NCI-H1436 (cell line): ENCODE measurements at places on chromosomes 7 and 10.

DNA sequence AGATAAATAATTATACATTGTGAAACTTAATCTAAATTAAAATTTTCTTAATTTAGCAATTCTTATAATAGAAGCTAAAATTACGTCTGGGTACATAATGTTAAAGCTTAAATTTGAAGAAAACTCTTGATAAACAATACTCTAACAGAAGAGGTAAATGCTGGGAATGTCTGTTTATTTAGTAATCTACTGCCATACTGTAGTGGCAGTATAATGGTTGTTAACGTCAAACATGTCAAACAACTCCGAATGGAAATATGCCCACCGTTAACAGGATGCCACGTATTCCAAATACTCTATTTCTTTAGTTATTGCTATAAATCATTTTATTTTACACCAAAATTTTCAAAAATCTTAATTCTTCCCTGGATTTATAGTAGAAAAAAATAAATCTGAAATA is 40.0 kb upstream of the PTPN12 start:
- peak; percentile 5 for DNase-seq

DNA sequence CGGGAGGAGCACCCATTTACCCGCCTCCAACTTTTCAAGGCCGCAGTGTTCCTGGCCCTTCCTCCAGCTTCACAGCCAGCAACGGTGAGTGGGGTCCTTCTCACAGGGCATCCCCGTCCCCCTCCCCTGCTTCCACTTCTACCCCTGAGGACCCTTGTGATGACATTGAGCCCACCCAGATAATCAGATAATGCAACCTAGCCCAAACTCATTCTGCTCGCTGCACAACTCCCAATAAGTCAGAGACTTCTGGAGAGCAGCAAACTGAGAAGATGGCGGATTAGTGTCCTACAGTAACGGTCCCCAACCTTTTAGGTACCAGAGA is 74.5 kb downstream of the OAT start:
- no peak for DNase-seq

- no peak for DNase-seq
Measured at GRCh38 chr10:49396666-49396999, 744 bp upstream of the DRGX start.

DNA sequence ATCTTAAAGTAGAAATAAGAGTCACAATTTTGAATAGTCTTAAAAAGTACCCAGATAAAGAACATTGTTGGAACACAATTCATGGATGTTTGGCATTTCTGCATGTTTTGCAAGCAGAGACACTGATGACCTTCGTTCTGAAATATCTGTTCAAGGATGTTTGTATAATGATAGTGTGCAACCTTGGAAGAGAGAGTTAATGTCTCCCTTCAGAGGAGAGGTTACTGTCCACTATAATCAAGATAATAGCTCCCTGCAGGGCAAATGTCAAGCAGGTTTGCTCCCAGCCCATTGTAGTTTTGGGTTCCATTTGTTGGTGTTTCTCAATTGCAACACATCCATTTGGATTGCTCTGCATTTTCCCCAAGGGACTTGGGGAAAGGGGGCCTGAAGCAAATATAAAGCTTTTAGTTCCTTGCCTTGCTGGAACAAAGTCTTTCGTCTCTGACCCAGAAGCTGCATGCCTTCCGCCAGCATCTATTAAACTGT is 45.2 kb downstream of the COL1A2 start:
- DNase-seq: no peak

DNA sequence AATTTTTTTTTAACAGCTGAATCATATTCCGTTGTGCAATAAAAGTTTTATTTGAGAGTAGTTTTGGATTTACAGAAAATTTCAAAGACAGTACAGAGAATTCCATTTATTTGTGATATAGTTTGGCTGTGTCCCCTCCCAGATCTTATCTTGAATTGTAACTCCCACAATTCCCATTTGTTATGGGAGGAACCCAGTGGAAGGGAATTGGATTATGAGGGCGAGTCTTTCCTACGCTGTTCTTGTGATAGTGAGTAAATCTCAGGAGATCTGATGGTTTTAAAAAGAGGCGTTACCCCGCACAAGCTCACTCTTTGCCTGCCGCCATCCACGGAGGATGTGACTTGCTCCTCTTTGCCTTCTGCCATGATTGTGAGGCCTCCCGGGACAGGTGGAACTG is 228.0 kb upstream of the MAGI2 start:
- DNase-seq: no peak

DNA sequence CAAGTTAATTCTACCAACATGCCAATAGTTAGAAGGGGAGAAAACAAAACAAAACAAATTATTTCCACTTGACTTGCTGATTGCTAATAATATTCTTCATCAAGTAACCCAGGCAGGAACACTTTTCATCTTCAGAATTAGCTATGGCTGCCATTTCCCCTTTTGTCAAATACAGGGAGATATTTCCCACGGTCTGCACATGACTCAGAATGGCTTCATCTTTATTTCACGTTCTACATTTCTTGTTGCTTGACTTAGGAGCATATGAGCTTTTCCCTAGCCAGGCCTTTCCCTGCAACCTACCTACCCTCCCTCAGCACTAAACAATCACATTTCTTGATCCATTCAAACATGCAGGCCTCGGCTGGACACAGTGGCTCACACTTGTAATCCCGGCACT is 6.5 kb downstream of the CPVL start:
- no peak for DNase-seq

GRCh38 chr7:30302656-30303311 is 18.4 kb downstream of the ZNRF2 start:
- no peak for DNase-seq

DNA sequence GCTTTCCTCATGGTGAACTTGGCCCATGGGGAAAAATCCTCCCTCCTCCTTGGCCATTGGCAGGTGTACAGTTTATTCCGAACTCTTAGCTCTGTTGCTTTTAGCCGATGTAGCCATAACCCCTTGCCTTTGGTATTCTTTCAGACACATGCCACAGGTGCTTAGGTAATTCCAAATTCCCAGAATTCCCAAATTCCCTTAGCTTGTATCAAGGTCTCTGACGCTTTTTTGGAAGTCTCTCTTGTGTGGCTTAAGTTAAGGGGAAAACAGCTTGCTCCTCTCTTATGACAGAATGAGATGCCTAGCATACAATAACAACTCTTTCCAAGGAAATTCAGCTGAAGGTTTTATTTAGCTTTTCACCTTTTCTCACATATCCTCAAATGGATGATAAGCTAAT is 68.0 kb downstream of the SUGCT start:
- no peak for DNase-seq

DNA sequence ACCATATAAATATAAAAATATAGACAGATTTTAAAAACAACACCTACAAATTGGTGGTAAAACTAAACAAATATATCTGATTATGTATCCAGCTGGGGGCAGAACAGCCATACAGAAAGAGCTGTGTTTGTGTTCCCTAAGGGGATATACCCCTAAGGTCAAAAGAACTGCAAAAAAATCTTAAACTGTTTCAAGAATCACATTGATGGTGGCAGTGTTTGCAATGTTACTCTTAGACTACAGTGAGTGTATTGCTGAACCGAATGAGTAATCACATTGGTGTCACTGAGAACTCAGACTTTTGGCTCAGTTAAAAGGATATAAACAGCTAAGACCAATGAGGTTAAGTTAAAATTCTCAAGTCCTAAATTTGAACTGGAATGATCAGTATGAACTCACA is 27.1 kb upstream of the PTPRN2 start:
- DNase-seq: no peak

- no peak for DNase-seq
Measured at GRCh38 chr7:471866-472639, 47.6 kb downstream of the PDGFA start.

- no peak for DNase-seq
Measured at GRCh38 chr7:140060788-140061606, 1.8 kb downstream of the PARP12 start.

DNA sequence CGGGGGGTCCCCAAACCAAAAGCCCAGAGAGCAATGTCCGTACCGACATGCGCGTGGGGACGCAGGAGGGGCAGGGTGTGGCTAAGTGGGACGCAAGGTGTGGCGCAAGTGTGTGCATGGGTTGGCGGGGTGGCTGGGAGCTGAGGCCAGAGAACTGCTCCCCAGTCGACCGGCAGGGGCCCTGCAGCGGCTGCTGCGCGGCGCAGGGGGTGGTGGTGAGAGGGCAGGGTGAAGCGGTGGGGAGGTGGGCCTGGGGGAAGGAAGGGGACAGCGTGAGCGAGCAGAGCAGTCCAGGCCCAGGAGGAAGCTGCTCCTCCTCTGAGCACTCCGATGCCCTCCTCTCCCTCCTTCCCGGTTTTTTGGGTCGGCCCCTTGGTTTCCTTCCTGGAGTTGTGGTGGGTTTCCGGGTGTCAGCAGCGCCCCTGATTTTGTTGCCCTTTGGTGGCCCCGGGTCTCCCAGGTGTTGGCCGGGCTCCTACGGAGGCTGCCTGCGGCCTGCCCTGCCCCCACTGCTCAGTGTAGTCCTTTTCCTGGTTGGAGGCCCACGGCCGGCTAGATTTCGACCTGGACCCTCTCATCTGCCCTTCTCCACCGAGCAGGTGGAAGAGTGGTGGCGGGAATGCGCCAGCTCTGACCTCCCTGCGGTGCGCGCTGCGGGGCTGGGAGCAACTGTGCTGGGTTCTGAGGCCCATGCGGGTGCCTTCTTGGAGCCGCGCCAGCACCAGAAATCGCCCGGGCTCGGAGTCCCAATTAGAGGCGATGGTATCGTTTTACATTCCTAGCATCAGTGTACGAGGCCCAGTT is 40.5 kb upstream of the COMTD1 start:
- DNase-seq: no peak

- DNase-seq: no peak
Measured at GRCh38 chr7:111668711-111669110, 106.4 kb upstream of the IMMP2L start.

- DNase-seq: no peak
Measured at GRCh38 chr7:39527951-39528350, 38.3 kb upstream of the YAE1 start.

DNA sequence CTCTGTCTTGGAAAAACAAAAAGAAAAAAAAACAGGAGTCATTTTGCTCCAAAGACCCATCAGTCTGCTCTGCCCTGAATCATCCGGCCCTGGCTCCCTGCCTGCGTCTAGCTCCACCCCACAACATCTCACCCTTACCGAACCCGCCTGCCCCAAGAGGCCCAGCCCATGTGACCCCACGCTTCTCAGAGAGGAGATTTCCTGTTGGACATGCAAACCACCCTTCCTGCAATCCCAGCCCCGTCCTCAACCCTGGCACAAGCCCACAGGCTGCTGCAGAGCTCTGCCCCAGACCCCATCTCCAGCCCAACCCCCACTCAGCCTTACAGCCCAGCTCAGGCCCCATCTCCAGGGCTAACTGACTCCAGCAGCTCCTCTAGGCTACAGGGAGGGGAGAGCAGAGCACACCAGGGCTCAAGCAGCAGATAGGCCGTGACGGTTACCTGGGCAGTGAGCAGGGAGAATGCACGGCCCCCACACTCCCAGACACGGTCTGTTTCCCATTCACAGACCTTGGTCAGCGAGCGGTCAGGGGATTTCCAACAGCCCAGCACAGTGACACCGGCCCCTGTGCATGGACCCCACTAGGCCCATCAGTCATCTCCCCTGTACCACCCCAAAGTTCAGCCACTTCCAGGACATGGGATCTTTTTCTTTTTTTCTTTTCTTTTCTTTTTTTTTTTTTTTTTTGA is 69.9 kb upstream of the GTF2I start:
- DNase-seq: peak; percentile 36

- DNase-seq: no peak
Measured at GRCh38 chr10:124590216-124591122, 128.8 kb downstream of the LHPP start.

DNA sequence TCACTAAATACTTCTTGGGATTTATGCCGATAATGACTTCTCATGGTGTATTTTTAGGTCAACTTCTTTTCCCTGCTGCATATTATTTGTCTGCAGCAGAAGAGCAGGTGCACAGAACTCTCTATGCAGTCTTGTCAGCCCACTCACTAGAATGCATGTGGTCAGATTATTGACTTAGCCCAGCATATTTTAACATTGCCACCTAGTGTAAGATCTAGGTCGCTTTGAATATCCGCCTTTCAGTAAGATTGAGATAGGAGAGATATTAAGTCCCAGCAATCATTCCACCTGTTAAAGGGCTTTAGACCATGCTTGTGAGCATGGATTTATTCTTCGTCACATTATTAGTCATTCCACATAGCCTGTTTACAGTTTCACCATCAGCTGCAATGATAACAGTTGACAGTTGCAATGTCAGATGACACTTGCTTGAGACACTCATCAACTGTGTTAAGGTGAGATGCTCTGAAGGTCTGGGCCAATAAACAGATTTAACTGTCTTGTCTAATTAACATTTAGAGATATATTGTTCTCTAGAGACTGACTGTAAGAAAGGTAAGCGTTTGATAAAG is 491.7 kb downstream of the ARL4A start:
- DNase-seq: no peak

- peak; percentile 65 for DNase-seq
Measured at GRCh38 chr7:26365077-26365900, 73.6 kb downstream of the SNX10 start.

DNA sequence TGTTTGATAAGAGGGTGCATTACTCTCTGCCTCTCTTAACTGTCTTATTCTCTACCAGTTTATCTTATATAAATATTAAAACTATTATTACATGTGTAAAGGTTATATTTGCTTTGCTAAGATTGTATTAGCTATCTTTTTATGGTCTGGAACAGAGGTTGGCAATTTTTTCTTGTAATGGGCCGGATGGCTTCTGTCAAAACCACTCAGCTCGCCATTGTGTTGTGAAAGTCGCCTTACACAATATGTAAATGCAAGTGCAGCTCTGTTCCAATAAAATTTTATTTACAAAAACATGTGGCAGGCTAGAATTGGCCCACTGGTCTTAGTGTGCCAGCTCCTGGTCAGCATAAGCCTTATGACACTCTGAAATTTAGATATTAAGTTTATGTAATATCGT is 185.8 kb downstream of the SDK1 start:
- no peak for DNase-seq

DNA sequence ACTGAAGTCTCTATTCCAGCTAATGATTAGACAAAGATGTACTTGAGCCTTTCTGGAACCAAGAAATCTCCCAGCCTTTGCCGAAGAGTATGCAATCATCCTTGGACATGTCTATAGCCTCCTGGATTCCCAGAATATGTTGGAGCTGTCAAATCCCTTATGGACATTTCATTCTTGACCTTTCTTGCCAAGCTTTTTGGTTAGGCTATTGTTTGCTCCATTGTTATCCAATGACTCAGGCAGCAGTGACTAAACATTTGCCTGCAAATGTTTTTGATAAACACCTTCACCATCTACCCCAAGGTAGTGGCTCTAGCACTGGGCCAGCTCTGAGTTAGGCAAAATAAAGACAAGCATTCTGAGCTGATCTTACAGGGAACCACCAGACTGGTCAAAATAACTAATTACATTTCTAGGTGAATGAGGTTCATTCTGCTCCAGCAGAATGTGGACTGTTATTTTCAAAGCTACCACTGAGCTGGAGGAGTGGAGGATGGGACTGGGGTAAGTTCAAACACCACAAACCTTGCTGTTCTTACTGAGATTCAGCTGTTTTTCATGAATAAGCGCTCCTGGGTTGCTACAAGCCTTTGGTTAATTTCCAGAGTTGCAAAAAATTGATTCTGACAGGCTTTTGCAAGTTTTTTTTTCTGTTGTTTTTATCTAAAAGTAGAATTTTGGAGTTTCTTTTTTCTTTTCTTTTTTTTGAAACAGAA is 81.0 kb downstream of the TMEM270 start:
- no peak for DNase-seq

GRCh38 chr10:100485366-100485765 is 22.6 kb downstream of the WNT8B start:
- DNase-seq: no peak

- DNase-seq: no peak
Measured at GRCh38 chr10:100106865-100107264, 25.2 kb upstream of the CPN1 start.
